SW 1271 (cell line): ENCODE measurements at places on chromosomes 5 and 9.

DNA sequence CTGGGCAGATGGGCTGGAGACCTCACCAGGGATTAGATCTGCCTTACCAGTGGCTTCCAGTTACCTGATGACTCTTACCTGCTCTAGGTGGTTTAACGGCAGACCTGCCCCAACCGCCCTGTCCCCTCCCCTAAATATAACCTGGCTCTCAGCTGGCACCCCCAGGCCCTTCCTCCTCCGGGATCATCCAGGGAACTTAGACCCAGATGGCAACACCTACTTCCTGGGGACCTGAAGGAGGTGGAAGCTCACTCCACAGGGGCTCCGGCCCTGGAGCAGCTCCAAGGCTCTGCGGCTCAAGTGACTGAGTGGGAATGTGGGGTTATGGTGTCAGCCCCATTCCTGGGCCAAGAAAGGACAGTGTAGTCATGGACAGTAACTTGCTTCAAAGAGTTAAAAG is 130.4 kb downstream of the OLFM1 start:
- DNase-seq = no peak

DNA sequence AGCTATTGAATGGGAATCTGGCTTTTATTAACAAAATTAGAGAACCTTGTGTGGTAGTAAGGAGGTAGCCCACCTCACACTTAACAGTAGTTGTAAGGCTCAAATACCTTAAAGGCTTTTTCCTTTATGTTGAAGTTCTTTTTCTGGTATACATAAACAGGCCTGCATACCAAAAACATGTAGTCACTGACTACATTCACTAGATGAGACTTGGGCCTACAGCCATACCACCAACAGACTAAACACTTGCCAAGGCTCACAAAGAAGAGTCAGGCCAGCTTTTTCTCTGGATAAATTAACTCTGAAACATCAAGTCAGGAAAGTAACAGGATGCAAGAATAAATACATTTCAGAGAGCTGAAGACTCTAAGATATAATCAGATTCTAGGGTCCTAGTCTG is 78.6 kb upstream of the MPDZ start:
- DNase-seq = no peak

DNA sequence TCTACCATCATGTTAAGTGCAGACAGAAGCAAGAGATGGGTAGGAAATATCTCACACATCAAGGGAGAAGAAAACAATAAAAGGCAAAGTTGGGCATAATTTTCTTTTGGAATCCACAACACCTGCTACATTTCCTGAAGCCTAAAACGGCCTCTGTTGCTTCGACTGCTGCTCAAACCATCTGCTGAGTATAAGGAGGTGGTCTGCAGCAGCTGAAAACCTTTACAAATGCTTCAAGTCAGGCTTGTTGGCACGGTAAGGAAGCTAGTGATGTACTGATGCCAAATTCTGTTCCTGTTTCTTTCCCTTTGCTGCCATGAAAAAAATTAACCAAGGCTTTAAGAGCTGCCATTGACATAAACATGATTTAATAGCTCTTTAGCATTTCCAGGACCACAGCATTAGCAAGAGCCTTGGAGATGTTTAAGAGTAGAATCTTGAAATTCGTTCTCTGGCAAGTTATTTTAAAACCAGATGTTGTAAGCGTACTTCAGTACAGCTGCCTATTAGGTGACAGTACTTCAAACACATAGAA is 75.6 kb downstream of the DMRTA1 start:
- no peak for DNase-seq

DNA sequence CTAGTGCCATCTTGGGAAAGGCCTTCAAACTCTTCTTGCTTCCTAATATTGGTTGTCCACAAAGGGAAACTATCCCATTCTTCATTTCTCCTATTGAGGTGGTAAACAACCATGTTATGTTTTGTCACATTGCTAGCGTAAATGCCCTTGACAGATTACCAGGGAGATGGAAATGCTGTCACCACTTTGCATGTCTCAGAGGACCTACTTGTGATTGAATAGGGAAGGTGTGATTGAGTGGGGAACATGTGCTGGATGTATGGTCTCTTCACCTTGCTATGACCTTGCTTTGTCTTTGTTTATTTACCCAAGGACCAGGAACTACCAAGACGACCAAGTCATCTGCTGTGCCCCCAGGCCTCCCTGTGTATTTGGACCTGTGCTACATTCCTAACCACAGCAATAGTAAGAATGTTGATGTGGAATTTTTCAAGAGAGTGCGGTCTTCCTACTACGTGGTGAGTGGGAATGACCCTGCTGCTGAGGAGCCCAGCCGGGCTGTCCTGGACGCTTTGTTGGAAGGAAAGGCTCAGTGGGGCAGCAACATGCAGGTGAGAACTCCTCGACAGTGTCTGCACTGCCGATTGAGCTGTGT is 96.1 kb downstream of the MAP1B start:
- DNase-seq = no peak
